Kidney (tissue), 22 donors: ENCODE measurements at places on chromosomes 4 and X. TPM values are rescaled to one million over a fixed set of nuclear protein-coding genes. Genes with fewer than 3 reads are reported as not detected.

Gene SPINK2
- total RNA-seq = 1.0 TPM

Gene PRDM8
- total RNA-seq = 4.2 TPM

Gene RAB41
- not detected for total RNA-seq

Gene TSR2
- 48.0 TPM for total RNA-seq

DNA sequence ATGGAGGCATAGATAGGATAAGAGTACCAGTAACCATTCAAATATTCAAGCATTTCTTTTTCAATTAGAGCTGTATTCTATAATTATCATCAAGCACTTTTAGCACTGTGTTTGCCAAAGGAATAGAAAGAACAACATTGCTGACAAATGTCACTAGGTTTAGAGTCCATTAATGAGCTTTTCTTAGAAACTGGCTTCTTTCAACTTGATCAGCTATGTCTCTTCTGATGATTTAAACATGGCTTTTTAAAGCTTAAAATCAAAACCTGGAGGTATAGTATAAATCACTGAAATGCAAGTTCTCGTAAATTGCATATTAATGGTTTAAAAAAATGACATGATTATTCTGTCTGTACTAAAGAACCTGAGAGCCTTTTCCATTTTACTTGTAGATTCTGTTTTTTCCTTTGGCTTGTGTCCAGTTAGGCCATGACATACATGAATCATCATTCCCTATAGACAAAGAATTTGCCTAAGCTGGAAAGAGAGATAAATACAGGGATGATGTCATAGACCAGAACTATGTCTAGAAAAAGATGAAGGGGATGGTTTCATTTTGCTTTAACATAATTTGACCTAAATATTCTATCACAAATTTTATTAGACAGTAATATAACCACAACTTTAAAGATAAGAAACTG is 340.1 kb upstream of the CTSO start:
- DNase-seq = no peak

DNA sequence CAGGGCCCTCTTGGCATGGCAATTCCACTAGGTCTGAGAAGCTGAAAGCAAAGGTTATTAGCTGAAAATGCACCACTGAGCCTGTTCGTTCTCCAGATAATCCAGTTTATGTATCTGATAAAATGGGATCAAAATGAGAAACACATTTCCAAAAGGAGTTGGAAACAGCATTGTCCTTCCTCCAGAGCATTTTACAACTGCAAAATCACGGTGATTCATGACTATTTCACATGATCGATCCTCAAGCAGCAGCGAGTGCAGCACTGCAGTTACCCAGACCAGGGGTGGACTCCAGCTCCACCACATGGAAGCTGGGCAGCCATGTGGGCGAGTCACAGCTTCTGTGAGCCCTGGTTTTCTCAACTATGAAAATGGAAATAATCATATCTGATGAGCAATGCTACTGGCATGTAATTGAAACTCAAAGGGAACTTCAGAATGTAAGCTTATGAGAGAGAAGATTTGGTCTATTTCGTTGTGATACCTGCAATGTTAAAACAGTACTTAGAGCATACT is 78.7 kb upstream of the MSX1 start:
- DNase-seq = no peak

- no peak for DNase-seq
Measured at GRCh38 chrX:151151665-151152267, 24.6 kb upstream of the GPR50 start.

GRCh38 chr4:75722417-75722816 is 2.0 kb upstream of the USO1 start:
- no peak for DNase-seq

DNA sequence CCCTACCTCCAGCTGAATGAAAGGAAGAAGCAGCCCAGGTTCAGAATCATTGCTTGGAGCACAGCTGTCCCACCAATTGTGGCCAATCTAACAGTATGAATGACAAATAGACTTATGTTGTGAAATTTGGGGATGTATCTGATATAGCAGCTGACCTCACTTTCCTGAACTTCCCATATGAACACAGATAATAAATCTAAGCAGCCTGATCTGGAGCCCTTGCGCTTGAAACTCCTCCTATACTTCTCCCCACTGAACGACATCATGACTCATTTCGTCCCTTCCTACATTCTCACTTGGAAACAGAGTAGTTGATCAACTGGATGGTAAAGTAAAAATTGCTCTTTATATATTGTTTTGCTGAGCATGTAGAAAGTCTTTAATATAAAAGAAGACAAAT is 24.2 kb upstream of the AMELX start:
- DNase-seq = no peak

DNA sequence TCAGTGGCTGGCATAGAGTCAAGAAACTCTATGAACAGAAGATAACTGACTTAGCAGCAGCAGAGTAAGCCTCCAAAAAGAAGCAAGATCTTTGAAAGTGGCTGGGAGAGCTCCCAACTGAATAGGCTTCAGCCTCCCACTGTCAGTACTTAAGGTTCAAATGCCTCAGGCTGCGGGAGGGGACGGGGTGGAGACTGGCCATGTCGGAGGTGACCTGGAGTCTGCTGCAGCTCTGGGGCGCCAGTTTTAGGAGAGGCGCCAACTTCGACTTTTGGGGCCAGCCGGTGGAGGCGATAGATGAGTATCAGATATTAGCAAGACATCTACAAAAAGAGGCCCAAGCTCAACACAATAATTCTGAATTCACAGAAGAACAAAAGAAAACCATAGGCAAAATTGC is 67.3 kb downstream of the TMEM144 start:
- no peak for DNase-seq
